ENCODE measurements at places on chromosomes 1 and 21.

DNA sequence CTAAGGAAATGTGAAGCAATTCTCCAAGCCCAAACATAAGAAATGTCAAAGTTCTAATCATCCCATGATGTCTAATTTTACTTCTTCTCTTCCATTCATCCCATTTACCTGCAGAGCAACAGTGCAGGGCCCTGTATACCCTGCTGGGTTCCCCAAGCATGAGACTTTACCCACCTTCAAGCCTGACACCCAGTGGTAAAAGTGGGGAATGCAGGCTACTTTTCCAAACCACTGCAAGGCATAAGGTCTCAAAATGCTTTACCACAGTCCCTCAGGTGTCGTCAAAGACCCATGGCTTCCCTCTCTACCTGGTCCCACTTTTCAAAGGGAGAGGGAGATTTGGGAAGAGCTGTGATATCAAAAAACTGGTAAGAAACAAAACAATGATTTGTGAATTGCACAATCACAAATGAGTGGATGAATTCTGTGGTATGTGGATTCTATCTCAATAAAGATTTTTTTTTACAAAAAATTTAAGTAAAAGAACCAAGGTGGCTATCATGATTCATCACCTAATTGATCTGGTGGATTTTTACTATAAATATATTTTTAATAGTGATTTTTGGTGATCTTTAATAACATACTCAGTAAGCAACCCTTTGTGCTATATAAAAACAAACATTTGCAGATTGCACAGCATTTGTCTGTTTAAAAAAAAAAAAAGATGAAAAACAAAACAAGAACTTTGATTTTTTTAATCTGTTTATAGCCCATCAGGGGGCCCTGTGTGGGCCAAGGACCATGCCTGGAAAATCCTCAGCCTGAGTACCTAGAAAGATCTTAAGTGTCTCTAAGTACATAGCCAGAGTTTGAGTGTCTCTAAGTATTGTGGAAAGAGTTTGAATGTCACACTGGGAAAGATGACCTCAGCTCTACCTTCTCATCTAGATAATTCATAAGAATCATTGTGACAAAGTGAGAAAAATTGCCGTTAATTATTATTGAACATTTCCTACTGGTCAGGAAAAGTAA is 73.1 kb upstream of the GJB5 start:
- DNase-seq = peak; percentile 50

DNA sequence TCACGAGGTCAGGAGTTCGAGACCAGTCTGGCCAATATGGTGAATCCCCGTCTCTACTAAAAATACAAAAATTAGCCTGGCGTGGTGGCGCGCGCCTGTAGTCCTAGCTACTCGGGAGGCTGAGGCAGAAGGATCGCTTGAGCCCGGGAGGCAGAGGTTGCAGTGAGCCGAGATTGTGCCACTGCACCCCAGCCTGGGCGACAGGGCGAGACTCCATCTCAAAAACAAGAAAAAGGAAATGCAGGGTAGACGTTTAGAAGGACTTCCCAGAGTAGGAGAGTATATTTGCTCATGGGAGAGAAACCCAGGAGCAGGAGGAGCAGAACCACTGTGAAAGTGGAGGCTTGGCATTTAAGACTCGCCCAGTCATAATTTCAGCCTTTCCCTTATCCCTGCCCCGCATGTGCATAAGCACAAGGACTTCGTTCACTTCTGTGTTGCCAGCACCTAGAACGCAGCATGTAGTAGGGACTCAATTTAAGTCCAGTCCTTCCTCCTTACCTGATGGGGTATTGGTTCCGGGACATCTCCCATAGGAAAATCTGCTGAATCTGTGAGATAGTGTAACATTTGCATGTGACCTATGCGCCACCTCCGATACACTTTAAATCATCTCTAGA is 5.2 kb upstream of the MEF2D start:
- no peak for DNase-seq

GRCh38 chr1:18645747-18646090 is 15.1 kb downstream of the PAX7 start:
- no peak for DNase-seq

- DNase-seq = no peak
Observed at GRCh38 chr1:91374086-91374485, 30.6 kb downstream of the HFM1 start.

GRCh38 chr1:199302554-199302953 is 663.7 kb downstream of the PTPRC start:
- peak; percentile 72 for DNase-seq

DNA sequence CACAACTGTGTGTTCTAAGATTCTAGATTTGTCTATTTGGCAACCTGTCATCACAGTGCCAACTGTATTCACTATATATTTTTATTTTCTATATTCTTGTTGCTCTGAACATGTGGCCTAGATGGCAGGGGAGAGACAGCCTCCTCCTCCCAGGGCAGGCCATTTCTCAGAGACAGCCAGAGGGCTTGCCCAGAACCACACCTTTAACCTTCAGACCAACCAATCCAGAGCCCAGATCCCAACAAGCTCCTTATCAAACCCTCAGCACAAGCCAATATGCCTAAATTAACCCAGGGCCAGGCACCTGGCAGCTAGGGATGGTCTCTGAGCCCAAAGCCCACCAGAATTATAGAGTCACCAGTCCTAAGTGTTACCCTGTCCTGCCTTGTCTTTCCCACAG is 19.3 kb downstream of the TRIM11 start:
- no peak for DNase-seq

DNA sequence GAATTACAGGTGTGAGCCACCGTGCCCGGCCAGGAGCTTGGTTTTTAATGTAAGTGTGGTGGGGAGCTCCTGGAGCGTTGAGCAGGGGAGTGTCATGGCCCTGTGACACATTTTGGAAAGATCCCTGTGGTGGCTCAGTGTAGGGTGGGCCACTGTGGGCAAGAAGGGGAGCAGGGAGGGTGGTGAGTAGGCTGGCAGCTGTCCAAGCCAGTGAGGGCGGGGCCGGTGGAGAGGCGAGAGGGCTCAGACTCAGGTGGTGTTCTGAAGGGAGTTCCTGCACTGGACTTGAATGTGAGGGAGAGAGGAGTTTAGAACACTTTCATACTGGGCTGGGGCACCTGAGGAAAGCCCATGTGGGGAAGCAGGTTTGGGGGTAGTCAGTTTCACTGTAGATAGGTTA is 3.1 kb upstream of the EVA1B start:
- DNase-seq = no peak

GRCh38 chr1:93578911-93579825 is 102.5 kb downstream of the BCAR3 start:
- DNase-seq = no peak

Data from fibroblast of pulmonary artery (primary cell).